ENCODE measurements at places on chromosomes 4 and X. TPM values are rescaled to one million over a fixed set of nuclear protein-coding genes. Genes with fewer than 3 reads are reported as not detected.

DNA sequence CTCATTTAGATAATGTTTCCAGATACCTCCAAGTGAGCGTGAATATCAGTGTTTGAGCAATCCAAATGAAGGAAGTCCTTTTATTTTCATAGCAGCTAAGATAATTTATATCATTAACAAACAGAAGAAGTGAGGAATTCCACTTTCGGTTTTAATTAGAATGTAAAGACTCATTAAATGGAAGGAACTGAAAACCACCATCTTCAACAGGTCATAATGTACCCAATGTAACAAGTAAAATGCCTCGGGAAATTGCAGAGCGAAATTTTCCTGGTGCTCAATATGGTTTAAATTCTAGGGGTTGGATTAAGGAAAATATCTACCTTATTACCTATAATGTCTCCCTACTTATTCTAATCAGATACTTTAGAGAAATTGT lies 33.9 kb upstream of the SLC9A7 start:
- H3K36me3 ChIP-seq = no peaks in the 10 kb centered on the region
- no peak overlapping the region for H3K27ac ChIP-seq
- DNase-seq = no peak

- H3K27me3 ChIP-seq = no peaks in the 10 kb centered on the region
- H3K4me3 ChIP-seq = no peak overlapping the region
- no peaks in the 10 kb centered on the region for H3K4me1 ChIP-seq
- no peak for DNase-seq
- H3K27ac ChIP-seq = no peak overlapping the region
Measured at GRCh38 chr4:166827167-166827566, 407.1 kb downstream of the SPOCK3 start.

- no peaks in the 10 kb centered on the region for H3K4me1 ChIP-seq
- no peak for DNase-seq
- H3K36me3 ChIP-seq = no peaks in the 10 kb centered on the region
- no peak overlapping the region for H3K4me3 ChIP-seq
- no peak overlapping the region for H3K27ac ChIP-seq
Measured at GRCh38 chr4:33054161-33054560, 2334.0 kb downstream of the PCDH7 start.

DNA sequence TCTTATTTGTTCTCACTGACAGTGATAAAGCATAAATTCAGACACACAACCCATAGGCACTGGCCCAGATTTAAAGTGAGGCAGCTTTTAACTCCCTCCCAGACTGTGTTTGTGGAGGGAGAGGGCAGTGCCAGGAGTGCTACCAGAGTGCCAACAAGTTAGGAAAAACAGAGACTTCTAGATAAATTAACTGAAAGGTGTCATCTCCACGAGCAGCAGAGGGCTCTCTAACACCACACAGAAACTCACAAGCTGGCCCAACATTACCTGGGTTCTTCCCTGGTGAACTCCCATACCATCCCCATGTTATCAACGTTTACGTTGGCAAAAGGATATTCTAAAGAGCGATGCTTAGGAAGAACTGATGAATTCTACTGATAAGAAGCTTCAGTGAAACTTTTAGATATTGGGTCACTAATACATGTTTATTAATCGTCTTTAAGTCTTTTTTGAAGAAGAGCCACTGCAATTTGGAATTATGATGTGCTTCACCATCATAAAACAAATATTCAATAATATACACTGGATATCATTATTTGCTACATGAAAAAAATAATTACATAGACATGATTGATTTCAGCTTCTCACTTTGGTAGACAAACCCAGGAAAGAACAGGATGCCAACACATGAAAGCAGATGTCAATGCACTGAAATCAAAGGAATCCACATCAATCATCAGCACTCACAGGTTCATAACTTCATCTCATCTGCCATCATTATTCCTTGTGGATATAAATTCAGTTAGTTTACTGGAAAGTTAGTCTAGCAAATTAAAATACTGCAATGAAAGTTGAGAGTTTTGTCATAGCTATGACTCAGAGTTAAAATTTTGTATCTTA lies 121.2 kb upstream of the NAP1L5 start:
- no peaks in the 10 kb centered on the region for H3K27me3 ChIP-seq
- no peaks in the 10 kb centered on the region for H3K36me3 ChIP-seq
- no peak overlapping the region for H3K4me3 ChIP-seq
- H3K27ac ChIP-seq = no peak overlapping the region

- H3K36me3 ChIP-seq = no peaks in the 10 kb centered on the region
- peaks cover 6% of the 10 kb centered on the region for H3K4me1 ChIP-seq
Measured at GRCh38 chr4:34935739-34936138, 1308.6 kb downstream of the ARAP2 start.

Gene MAGEB17
- not detected for polyA plus RNA-seq

GRCh38 chr4:22167201-22167600 lies 218.6 kb upstream of the KCNIP4 start:
- no peak overlapping the region for H3K4me3 ChIP-seq
- no peak for DNase-seq
- no peaks in the 10 kb centered on the region for H3K27me3 ChIP-seq
- no peaks in the 10 kb centered on the region for H3K36me3 ChIP-seq
- no peaks in the 10 kb centered on the region for H3K4me1 ChIP-seq
- H3K27ac ChIP-seq = no peak overlapping the region

GRCh38 chrX:134929808-134930207 lies 61.0 kb upstream of the SMIM10 start:
- DNase-seq = no peak
- no peak overlapping the region for H3K4me3 ChIP-seq
- H3K36me3 ChIP-seq = no peaks in the 10 kb centered on the region
- H3K27me3 ChIP-seq = no peaks in the 10 kb centered on the region
- no peak overlapping the region for H3K27ac ChIP-seq
- peaks cover 5% of the 10 kb centered on the region for H3K4me1 ChIP-seq

DNA sequence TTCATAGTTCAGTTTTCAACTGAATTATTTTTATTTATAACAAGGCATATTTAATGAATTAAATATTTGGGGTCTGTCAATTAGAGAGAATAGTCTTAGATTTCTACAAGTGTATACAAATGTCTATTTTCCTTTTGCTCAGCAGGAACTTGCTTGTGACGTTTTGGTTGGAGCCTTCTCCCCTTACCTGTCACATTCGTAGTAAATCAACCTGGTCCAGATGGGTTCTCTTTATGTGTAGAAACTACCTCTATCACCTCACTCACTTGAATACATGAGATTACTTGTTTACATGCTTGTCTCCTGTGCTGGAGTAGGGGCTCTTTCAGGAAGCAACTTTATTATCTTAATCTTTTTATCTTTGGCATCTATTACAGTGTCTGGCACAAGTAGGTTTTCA lies 938.3 kb upstream of the IGFBP7 start:
- no peaks in the 10 kb centered on the region for H3K27me3 ChIP-seq
- H3K27ac ChIP-seq = no peak overlapping the region
- no peak overlapping the region for H3K4me3 ChIP-seq
- H3K4me1 ChIP-seq = peaks cover 9% of the 10 kb centered on the region
- DNase-seq = no peak
- H3K36me3 ChIP-seq = no peaks in the 10 kb centered on the region

DNA sequence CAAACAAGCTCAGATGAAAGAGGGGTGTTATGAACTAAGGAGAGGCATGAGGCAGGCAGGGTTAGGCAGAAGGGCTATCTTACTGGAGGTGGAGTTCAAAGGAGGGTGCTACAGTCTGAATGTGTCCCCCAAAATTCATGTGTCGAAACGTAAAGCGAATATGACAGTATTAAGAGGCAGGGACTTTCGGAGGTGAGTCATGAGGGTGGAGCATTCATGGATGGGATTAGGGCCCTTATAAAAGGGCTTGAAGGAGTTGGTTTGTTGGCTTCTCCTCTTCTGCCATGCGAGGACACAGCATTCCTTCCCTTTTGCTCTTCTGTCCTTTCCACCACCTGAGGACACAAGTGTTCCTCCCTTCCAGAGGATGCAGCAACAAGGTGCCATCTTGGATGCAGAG lies 22.9 kb downstream of the APLN start:
- no peaks in the 10 kb centered on the region for H3K36me3 ChIP-seq
- H3K27me3 ChIP-seq = no peaks in the 10 kb centered on the region
- no peak overlapping the region for H3K27ac ChIP-seq
- no peaks in the 10 kb centered on the region for H3K4me1 ChIP-seq

- H3K36me3 ChIP-seq = no peaks in the 10 kb centered on the region
- DNase-seq = no peak
- no peaks in the 10 kb centered on the region for H3K4me1 ChIP-seq
- no peak overlapping the region for H3K4me3 ChIP-seq
- H3K27ac ChIP-seq = no peak overlapping the region
Measured at GRCh38 chr4:87669373-87669772, 19.3 kb downstream of the DMP1 start.

Data from cardiac muscle cell (in vitro differentiated cells and primary cell).